ENCODE measurements at places on chromosomes 2 and 18.

GRCh38 chr2:112708968-112709367, 11.9 kb upstream of the NT5DC4 start:
- DNase-seq: no peak

DNA sequence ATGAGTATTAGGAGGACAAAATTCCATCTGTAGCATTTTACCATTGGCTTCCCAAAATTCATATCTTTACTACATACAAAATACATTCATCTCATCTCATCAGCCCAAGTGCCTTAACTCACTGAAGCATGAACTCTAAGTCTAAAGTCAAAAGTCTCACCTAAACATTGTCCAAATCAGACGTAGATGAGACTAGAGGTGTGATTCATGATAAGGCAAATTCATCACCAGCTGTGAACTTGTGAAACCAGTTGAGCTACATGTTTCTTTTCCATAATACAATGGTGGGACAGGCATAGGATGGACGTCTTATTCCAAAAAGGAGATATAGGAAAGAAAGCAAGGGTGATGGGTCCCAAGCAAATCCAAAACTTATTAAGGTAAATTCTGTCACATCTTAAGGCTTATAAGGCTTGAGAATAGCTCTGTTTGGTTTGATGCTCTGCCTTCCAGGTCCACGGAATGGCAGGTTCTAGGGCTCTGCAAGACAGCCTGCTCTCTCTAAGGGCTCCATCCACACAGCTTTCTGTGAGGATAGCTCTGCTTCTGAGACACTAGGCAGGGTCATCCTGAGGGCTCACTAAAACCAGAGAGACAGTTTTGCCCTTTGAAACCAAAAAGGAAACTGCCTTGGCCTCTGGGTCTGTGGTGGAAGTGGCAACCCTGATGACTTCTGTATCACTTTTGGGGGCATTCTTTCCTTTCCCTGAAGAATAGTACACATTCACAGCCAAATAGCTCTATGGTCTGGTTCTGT, 9.6 kb downstream of the IFIH1 start:
- no peak for DNase-seq

DNA sequence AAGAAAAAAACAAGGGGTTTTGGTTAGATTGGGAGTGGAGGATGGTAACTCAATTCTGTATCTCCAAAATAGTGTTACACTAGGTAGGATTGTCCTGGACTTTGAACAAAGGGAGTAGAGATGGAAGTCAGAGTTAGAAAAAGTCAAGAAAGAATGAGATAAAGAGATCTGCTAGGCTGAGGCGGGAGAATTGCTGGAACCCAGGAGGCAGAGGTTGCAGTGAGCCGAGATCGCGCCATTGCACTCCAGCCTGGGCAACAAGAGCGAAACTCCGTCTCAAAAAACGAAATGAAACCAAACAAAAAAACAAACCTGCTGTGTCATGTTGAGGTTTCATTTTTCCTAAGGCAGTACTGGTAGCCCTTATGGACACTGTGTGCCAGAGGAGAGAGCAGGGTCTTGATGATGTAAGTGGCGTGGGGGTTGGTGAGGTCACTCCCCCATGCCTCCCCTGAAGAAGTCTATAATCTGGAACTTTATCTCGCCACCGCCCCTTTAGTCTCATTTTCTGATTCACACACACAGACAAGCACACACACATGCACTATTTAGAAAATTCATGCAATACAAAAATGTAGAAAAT, 10.5 kb downstream of the DRC1 start:
- peak; percentile 91 for DNase-seq

DNA sequence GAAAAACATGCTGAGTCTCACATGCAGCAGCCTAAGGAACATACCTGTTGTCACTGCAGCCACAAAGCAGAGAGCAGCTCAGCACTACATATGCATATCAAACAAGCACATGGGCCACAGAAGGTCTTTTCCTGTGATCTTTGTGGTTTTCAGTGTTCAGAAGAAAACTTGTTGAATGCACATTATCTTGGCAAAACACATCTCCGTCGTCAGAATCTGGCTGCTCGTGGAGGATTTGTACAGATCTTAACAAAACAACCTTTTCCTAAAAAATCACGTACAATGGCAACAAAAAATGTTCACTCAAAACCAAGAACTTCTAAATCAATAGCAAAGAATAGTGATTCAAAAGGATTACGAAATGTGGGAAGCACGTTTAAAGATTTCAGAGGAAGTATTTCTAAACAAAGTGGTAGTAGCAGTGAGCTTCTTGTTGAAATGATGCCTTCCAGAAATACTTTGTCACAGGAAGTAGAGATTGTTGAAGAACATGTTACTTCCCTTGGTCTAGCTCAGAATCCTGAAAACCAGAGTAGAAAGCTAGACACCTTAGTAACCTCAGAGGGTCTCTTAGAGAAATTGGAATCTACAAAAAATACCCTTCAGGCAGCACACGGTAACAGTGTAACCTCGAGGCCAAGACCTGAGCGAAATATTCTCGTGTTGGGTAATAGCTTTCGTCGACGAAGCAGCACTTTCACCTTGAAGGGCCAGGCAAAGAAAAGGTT, 34.1 kb downstream of the ZNF407 start:
- DNase-seq: peak; percentile 34

DNA sequence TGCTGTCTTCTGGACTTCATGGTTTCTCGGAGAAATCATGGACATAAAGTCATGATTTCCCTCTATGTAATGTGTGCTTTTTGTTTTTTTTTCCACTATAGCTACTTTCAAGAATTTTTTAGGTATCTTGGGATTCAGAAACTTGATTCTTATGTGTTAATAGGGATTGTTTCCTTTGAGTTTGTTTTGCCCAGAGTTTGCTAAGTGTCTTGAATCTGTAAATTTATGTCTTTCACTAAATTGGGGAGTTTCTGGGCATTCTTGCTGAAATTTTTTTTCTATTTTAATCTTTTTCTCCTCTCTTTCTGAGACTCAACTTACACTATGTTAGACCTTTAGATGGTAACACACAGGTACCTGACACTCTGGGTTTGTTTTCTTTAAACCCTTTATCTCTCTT, 182.7 kb downstream of the LAMA1 start:
- no peak for DNase-seq

- no peak for DNase-seq
These were observed 28.3 kb upstream of the GMPPA start for GRCh38 chr2:219470429-219470828.

DNA sequence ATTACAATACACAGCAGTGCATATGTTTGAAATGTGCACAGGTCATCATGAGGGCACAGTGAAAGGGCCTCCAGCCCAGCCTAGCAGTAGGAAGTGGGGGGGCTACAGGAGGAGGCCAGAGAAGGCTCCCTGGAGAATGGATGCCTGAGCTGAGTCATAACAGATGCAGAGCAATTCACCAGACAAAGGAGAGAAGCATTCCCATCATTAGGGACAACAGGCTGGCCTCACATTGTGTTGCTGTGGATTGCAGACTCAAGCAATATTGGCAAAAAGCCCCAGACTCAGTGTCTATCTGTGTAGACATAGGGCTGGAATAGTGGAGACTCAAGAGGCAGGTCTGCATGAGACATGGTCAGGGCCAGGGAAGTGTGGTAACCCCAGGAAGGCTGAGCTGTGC, 329.9 kb downstream of the DLGAP1 start:
- no peak for DNase-seq

- DNase-seq: no peak
These were observed 34.5 kb upstream of the SIX3 start for GRCh38 chr2:44906972-44907371.

GRCh38 chr18:21593540-21594257, 6.8 kb downstream of the ESCO1 start:
- peak; percentile 22 for DNase-seq

GRCh38 chr2:18522484-18523146, 37.8 kb downstream of the RDH14 start:
- DNase-seq: no peak

GRCh38 chr2:170044751-170045478, 133.0 kb upstream of the MYO3B start:
- no peak for DNase-seq

DNA sequence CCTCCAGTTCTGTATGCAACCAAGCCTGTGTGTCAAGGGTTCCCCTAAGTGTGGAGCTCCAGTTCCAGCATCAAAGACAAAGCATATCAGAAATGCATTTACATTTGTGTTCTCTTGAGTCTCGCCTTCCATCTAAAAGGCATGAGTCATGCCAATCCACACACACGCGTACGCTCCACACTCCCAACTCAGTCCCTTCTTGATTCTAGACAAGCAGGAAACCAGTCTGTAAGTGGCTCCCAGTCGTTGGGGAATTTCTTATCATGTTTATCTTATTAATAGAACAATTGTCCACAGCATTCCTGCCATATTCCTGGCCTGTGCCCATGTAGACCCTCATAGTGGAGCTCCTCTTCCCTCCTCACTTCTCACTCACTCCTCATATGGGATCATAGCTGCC, 86.4 kb upstream of the SLC35G4 start:
- DNase-seq: no peak

- no peak for DNase-seq
These were observed 105.5 kb downstream of the BCL2 start for GRCh38 chr18:63213936-63214671.

DNA sequence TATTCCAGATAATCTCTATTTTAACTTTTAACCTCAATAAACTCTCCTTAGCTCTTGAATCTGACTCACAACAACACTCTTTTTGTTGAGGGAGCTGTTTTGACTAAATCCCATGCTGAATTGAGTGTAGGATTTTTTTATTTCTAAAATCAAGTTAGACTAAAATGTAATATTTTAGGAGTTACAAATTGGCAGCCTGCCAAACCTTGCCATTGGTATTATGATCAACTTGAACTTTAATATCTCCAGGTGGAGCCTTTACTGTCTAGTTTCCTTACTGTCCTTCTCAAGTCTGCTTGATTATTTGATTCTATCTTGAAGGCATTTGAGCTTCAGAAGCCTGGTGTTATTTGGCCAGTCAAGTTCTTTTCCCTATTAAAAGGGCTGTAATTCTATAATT, 8.7 kb downstream of the PIKFYVE start:
- no peak for DNase-seq

GRCh38 chr2:225998653-225999052, 599.1 kb downstream of the NYAP2 start:
- no peak for DNase-seq

- DNase-seq: no peak
These were observed 392.0 kb upstream of the NRP2 start for GRCh38 chr2:205290299-205290698.

GRCh38 chr18:22517356-22517755, 99.6 kb upstream of the CTAGE1 start:
- no peak for DNase-seq

DNA sequence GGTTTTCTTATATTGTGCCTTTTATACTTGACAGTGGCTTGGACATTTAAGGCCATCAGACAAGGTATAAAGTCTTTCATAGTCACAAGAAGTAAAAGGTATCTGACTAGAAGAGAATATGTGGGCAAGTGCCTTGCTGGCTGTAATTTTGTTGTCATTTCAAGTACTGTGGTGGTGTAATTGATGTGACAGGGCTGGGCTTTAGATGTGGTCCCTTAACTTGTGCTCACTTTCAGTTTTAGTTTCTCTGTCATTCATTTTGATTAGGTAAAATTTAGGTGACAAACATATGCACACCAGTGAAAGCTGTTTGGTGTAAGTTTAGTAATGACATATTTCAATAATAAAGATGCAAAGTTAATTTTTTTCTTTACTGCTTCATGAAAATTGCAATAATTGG, 31.2 kb upstream of the TBR1 start:
- peak; percentile 40 for DNase-seq

DNA sequence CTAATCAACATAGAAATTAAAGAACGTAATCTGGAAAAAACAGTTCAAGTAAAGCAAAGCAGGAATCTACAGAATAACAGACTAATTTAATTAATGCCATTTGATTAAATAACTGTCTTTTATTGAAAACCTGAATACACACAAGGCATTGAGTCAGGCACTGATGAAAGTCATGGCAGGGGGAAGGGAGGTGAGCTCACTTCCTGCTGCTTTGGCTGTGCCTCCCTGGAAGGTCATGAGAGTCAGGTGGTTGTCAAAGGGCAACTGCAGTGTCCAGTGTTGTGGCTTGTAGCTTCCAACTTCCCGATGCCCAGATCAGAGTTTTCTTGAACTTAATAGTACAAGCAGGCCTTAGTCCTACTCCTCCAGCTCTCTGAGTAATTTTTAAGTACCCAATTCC, 180.9 kb downstream of the PID1 start:
- DNase-seq: no peak

DNA sequence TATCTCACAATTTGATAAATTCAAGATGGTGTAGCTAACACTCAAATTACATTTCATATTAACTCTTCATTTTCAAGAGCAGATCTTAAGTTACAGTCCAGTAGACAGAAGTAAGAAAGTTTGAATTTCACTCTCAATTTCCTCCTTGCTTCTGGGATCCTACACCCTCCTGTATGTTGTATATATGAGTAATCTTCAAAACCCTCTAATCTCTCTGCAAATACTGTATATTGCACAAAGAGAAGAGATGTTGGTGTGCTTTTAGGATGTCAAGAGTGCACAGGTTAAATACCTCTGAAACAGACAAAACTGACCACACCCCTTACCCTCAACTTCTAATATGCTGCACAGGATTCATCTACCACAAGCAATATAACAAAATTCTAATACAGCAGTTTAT, 6.7 kb downstream of the CHST9 start:
- no peak for DNase-seq

GRCh38 chr2:63503818-63504217, 84.5 kb downstream of the WDPCP start:
- DNase-seq: no peak

DNA sequence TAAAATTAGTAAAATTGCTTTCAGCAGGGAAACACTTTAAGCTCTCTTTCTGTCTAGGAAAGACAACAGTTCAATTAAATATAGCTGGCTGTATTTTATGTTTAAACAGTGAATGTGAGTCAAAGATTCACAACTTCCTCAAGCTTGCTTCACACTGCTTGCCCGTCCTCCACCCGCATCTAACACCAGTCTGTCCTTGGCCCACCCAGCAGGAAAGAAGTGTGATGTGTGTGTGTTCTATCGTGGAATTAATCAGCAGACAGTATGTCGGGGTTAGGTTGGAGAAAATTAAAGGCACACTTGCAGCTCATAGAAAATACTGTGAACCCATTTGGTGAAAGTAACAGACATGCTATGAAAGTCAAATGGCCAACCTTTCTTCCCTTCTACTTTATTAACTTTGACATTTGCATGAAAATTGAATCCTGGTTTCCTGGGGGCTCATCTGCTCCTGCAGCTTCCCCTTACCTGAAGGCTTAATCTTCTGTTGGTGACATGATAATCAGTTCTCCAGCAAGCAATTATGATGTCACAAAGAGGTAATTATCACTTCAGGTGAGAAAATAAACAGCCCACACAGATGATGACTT, 182.0 kb downstream of the UXS1 start:
- DNase-seq: no peak

DNA sequence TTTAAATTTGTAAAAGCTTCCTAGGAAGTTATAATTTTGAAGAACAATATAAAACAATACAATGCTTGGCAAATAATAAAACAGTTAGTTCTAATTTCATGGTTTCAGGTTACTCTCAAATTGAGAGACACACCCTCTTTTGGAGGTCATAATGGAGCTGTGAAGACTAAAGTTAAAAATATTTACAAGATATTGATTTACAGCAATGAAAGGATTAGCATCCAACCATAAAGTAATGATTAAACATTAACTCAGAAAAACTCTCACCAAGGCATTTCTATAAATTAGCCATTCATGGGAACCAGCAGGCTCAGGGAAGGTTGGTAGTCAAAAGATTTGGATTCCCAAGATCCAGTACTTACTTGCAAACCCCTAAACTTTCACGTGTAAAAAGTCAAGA, 6.4 kb downstream of the DPP4 start:
- no peak for DNase-seq

All from common myeloid progenitor, CD34-positive (primary cell).